ENCODE measurements at places on chromosomes 13 and 19. TPM values are rescaled to one million over a fixed set of nuclear protein-coding genes. Genes with fewer than 3 reads are reported as not detected.
A peak's percentile ranks its signal among the peaks of the same experiment; 100 is the strongest.

The PDX1 gene
- not detected for total RNA-seq

The BRME1 gene
- total RNA-seq: 4.1 TPM

GRCh38 chr19:13437919-13438618 is 68.2 kb downstream of the CACNA1A start:
- no peaks in the 10 kb centered on the region for H3K27me3 ChIP-seq
- no peak for DNase-seq
- no peaks in the 10 kb centered on the region for H3K36me3 ChIP-seq
- H3K4me3 ChIP-seq: no peak overlapping the region
- no peaks in the 10 kb centered on the region for H3K4me1 ChIP-seq

GRCh38 chr19:35135389-35135909 is 590 bp upstream of the LGI4 start:
- H3K36me3 ChIP-seq: no peaks in the 10 kb centered on the region
- H3K27ac ChIP-seq: no peak overlapping the region
- H3K27me3 ChIP-seq: peaks cover 6% of the 10 kb centered on the region
- peak; percentile 76 for DNase-seq
- no peak overlapping the region for H3K4me3 ChIP-seq

DNA sequence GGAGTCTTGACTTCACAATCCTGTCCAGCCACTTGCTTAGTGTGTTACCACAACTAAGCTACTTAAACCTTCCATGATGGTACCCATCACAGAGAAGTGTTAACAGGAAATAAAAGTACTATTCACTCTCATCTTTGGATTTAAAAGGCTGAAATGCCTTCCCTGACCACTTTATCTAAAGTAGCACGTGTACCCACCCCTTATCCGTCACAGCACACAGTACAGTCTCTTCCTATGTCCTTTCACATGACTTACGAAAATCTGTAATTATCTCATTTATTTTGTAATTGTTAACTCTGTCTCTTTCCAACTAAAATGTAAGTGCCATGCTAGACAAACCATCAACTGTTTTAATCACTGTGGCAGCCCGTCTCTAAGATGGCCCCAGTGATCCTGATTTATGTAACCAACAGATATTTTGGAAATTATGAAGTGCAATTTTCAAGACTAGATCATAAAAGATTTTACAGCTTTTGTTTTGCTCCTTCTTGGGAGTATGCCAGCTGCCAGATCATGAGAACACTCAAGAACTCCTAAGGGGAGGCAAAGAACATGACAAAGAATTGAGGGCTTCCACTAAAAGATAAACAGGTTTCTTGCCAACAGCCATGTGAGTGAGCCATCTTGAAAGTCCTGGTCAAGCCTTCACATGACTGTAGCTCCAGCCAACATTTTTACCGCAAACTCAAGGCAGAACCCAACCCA is 44.9 kb downstream of the DIAPH3 start:
- DNase-seq: no peak
- H3K4me1 ChIP-seq: no peaks in the 10 kb centered on the region
- H3K27ac ChIP-seq: no peak overlapping the region
- H3K36me3 ChIP-seq: peaks cover 34% of the 10 kb centered on the region
- no peaks in the 10 kb centered on the region for H3K27me3 ChIP-seq
- H3K4me3 ChIP-seq: no peak overlapping the region

DNA sequence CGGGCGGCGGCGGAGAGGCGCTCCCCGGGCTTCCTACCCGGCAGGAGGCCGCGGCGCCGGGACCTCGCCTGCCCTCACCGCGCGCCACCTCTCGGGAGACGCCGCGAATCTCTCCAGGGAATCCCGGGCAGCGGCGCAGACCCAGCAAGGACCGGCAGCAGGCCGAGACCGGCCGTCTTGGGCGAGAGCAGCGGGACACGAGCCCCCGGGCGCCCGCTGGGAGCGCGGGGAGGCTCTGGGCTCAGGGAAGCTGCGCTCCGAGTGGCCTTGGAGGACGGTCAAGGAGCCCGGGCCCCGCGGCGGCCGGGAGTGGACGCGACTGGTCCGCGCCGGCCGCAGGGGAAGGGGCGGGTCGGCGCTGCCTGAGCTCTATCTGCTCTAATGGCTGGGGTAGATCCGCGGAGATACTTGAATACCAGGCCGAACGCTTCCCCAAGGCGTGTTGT is 14.7 kb downstream of the CDX2 start:
- no peak for DNase-seq
- peaks cover 11% of the 10 kb centered on the region for H3K4me1 ChIP-seq
- peaks cover 76% of the 10 kb centered on the region for H3K27me3 ChIP-seq
- no peaks in the 10 kb centered on the region for H3K36me3 ChIP-seq
- peak overlapping the region; percentile 59 for H3K4me3 ChIP-seq

DNA sequence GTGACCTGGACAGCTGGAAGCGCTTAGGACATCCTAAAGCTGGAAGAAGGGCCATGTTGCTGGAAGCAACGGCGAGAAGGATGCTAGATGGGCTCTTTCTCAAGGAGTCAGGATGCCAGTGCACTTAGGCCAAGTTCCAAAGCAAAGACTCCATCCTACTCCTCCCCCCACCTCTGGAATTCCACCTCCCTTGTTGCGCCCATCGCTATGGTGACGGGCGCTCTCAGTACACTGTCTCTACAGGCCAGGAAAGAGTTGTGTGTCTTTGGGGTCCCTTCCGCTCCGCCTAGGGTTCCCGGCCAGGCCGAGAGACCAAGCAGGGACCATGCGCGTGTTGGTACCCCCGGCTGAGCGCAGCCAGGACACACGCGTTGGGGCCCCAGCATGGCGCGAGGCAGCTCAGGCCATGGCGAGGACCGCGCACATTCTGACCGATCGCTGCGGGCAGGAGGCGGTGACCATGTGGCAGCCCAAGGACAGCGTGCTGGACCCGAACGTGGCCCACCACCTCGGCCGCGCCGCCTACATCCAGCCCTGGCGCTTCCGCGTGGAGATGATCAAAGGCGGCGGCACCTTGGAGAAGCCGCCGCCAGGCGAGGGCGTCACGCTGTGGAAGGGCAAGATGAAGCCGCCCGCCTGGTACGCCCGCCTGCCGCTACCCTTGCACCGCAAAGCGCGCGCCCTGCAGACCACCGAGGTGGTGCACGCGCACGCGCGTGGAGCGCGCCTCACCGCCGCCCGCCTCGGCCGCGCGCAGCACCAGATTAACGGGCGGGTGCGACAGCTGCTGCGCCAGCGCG is 31.0 kb upstream of the SLC1A6 start:
- H3K4me3 ChIP-seq: no peak overlapping the region
- no peak overlapping the region for H3K27ac ChIP-seq
- H3K36me3 ChIP-seq: no peaks in the 10 kb centered on the region
- no peak for DNase-seq
- no peaks in the 10 kb centered on the region for H3K4me1 ChIP-seq
- H3K27me3 ChIP-seq: peaks cover 12% of the 10 kb centered on the region

DNA sequence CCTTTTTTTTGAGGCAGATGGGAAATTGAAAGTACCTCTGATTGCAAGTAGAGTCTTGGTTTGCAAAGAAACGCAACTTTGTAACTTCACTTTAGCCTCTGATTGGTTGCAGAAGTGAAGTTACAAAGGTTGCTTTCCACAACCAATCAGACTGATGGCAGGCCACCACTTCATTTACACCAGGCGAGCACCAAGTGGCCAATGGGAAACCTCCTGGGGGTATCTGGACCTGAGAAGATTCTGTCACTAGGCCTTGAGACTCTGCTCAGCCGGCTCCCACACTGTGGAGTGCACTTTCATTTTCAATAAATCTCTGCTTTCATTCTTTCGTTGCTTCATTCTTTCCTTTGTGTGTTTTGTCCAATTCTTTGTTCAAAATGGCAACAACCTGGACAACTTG is 19.1 kb downstream of the PEPD start:
- H3K36me3 ChIP-seq: no peaks in the 10 kb centered on the region
- no peaks in the 10 kb centered on the region for H3K27me3 ChIP-seq
- no peak for DNase-seq
- no peak overlapping the region for H3K4me3 ChIP-seq
- H3K27ac ChIP-seq: no peak overlapping the region

DNA sequence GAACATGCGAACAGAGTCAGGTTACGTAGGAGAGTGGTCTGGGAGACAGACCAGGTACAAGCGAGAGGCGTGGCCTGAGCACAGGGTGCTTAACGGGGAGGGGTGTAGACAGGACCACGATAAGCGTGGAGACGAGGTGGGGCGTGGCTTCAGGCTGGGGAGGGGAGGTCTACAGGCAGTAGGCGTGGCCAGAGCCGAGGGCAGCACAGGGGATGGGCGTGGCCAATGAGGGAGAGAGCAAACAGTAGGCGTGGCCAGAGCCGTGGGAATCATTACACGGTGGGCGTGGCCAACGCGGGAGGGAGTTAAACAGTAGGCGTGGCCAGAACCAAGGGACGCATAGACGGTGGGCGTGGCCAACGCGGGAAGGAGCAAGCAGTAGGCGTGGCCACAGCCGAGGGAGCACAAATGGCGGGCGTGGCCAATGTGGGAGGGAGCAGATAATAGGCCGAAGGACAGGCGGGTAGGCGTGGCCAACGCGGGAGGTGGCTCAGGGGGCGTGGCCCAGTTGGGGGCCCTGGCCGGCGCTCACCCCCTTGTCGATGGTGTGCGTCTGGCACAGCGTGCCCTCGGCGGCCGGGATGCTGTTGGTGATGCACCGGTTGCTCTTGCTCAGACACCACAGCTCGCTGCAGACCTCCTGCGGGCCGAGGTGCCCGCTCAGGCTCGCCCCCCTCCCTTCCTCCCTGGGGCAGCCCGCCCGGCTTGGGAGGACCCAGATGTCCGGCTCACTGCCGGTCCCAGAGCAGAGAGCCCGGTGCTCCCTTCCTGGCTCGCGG is 15.2 kb upstream of the MYO1F start:
- H3K27ac ChIP-seq: no peak overlapping the region
- peaks cover 6% of the 10 kb centered on the region for H3K27me3 ChIP-seq
- H3K4me3 ChIP-seq: peak overlapping the region; percentile 63
- DNase-seq: peak; percentile 90

DNA sequence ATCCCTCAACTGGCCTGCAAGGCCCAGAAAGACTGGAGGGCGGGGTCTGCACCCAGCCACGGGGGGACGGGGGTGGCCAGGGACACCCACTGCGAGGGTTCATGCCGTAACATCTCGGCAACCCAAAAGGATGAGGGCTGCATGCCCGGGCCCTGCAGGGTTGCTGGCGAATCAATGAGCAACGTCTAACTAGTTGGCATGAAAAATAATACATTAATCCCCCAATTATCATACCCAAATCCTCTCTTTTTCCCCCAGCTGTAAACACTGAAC is 232.2 kb downstream of the TUBA3C start:
- no peak overlapping the region for H3K27ac ChIP-seq
- no peak overlapping the region for H3K4me3 ChIP-seq
- no peak for DNase-seq
- H3K27me3 ChIP-seq: no peaks in the 10 kb centered on the region
